ENCODE measurements at places on chromosomes 5 and 9. TPM values are rescaled to one million over a fixed set of nuclear protein-coding genes. Genes with fewer than 3 reads are reported as not detected.
A peak's percentile ranks its signal among the peaks of the same experiment; 100 is the strongest.

GRCh38 chr5:179883163-179883562, 24.5 kb downstream of the TBC1D9B start:
- no peak for DNase-seq

DNA sequence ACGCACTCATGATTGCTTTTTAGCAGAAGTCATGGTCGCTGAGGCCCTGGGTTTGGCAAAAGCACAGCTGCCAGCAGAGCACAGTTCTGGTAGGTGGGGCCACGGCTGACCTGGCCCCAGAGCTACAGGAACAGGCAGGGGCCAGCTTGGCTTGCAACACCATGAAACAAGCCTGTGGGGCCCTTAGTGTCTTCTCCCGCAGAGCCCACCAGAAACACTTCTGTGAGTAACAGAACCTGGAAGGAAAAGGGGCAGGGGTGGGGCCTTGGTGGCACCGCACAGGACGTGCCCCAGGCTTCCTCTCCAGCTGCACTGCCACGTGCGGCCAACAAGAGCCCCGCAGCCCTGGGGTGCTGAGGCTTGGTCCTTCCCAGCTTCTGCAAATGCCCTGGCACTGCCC, 4.8 kb downstream of the ASB6 start:
- DNase-seq = no peak

Gene THBS4
- polyA plus RNA-seq = 0.33 TPM

DNA sequence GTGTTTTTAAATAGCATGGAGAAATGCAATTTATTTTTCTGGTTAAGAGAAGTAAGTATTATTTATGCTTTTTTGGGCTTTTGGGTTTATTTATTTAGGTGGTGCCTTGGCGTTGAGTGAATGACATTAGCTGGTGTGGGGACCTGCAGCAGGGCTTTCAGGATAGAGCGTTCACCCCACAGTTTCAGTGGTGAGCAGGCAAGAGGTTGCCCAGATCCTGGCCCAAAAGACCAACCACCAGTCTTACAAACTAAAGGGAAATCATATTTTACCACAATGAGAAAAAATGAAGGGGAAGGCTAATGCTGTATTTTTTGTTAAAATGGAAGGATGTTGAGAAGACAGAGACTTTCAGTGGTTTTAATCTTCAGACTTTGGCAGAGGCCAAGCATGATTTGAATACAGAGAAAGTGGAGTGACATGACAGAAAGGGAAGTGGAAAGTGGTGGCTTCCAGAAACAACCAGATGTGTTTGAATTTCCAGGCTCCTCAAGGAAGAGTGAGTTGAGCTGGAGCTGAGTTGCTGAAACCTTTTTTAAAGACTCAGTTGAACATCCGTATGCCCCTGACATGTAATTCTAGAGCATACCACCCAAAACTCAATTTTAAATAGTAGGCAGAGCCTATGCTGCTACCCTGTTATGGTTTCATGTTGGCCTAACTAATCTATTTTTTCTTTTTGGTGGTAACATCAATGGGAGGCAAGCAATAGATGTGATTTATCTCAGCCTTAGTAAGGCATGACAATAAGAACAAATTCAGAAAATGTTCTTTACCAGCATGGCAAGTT, 94.8 kb downstream of the AOPEP start:
- DNase-seq = no peak

Gene LRRC19
- polyA plus RNA-seq = 9.6 TPM

GRCh38 chr5:140111011-140111858, 2.7 kb upstream of the PURA start:
- no peak for DNase-seq

DNA sequence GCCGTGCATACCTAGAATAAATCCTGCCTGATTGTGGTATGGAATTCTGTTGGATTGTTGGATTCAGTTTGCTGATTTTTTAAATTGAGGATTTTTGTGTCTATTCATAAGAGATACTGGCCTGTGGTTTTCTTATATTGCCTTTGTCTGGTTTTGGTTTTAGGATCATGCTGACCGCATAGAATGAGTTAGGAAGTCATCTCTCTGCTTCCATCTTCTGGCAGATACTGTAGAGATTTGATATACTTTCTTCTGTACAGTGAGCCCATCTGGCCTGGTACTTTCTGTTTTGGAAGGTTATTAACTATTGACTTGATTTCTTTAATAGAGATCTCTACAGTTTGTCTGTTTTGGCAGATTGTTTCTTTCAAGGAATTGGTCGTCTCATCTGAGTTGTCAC, 14.7 kb downstream of the CEP72 start:
- DNase-seq = no peak

DNA sequence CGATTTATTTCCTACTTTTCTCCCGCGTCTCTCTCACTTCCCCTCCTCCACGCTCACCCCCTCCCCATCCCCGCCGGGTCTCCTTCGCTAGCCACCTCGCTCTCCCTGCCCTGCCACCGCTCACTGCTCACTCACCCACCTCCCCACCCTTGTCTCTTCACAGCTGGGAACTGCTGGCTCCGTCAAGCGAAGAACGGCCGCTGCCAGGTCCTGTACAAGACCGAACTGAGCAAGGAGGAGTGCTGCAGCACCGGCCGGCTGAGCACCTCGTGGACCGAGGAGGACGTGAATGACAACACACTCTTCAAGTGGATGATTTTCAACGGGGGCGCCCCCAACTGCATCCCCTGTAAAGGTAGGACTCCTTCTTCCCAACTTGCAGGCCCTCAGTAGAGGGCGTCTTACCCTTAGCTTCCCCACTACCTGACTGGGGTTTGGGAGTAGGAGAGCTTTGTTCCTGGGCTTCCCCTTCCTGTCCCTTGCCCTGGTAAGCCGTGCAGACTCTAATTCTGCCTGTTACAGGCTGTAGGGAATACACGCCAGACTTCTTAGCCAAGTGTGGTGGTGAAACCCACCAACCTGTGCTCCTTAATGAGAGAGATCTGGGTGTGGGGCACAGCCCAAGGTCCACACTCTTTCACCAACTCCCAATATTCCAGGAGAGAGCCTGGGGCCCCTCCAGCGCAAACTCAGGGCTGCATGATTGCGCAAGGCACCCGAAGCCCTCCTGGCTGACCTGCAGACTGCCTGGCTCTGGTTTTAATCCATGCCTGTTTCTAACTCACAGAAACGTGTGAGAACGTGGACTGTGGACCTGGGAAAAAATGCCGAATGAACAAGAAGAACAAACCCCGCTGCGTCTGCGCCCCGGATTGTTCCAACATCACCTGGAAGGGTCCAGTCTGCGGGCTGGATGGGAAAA, 2.5 kb downstream of the FST start:
- DNase-seq = peak; percentile 64

DNA sequence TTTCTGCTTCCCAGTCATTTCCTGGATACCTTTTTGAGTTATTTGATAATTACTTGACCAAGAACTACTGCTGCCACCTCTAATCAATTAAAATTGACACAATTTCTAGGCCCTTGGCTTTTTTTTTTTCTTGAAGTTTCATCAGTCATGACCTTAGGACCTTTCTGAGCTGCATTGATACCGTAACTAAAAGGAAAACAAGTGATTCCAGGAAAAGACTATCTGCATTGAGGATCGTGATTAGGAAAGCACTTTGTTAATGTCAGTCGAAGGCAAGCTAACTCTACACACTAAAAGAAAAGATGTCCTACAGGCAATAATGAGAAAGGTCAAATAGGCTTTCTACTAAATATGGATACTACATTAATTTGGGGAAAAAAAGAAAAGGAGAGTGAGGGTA, 69.9 kb downstream of the ARSB start:
- DNase-seq = no peak

Gene OR1L1
- polyA plus RNA-seq = not detected

DNA sequence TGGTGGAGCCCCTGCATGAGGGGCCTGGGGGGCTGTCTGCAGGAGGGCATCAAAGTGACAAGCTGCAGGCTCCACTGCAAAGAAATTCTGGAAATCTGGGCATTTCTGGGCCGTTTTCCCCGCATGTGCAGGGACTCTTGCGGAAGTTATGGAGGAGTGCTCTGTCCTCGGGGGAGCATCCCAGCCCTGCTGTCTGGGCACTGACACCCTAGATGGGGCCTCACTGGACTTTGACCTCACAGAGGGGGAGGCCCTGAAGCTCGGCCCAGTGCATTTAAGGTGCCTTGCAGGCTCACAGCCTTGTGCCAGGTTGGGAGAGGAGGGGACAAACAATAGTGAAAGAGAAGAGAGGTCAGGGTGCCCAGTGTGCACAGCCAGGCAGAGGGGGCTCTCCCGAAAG, 35.4 kb downstream of the LHX3 start:
- peak; percentile 75 for DNase-seq

- DNase-seq = peak; percentile 75
Measured at GRCh38 chr5:108380531-108381349, 1.2 kb downstream of the FBXL17 start.

Gene GAPVD1
- 25.5 TPM for polyA plus RNA-seq
